ENCODE measurements at places on chromosomes 3 and 15. TPM values are rescaled to one million over a fixed set of nuclear protein-coding genes. Genes with fewer than 3 reads are reported as not detected.
A peak's percentile ranks its signal among the peaks of the same experiment; 100 is the strongest.

Gene ZXDC
- total RNA-seq = 56.5 TPM

DNA sequence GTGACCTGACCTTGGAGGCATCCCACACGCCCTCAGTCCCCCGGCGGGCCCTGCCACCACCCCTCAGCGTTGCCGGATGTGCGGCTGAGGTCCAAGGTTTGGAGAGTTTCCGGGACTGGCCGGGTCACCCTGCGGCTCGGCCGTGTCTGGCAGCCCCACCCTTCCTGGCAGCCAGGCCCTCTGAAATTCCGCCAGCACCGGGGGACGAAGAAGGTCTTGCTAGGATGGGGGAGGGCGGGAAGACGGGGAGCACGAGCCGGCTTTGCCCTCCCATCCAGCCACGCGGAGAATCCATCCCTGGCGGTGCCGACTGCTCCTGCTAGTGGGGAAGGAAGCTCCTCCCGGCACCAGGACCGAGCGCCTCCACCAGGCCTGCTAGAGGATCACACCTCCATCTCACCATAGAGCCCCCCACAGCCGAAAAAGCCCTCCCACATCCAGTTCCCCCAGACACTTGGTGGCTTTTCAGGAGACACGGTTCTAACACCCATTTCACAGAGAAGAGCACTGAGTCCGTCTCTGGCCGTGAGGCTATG is 81.5 kb downstream of the CPN2 start:
- DNase-seq = peak; percentile 91

Gene BHLHE40
- total RNA-seq = 206 TPM

Gene P2RY1
- total RNA-seq = 9.2 TPM

- no peak for DNase-seq
Observed at GRCh38 chr15:38899300-38899699, 334.7 kb upstream of the RASGRP1 start.
